ENCODE measurements at places on chromosomes 1 and 21.

DNA sequence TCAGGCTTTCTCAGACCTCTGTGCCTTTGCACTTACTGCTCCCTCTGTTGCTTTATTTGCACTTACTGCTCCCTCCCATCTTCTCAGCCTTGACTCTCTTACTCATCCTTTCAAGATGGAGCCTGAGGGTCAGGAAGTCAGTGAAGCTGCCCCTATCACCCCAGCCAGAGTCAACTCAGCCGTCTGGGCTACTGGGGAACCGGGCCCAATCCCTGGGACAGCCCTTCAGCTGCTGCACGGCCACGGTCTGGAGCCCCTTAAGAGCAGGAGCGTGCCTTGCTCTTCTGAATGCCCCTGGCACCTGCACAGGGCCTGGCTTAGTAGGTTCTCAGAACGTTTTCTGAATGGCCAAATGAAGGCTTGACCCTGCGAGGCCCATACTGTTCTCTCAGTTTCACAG, 244.4 kb downstream of the FOXD2 start:
- no peak for DNase-seq

DNA sequence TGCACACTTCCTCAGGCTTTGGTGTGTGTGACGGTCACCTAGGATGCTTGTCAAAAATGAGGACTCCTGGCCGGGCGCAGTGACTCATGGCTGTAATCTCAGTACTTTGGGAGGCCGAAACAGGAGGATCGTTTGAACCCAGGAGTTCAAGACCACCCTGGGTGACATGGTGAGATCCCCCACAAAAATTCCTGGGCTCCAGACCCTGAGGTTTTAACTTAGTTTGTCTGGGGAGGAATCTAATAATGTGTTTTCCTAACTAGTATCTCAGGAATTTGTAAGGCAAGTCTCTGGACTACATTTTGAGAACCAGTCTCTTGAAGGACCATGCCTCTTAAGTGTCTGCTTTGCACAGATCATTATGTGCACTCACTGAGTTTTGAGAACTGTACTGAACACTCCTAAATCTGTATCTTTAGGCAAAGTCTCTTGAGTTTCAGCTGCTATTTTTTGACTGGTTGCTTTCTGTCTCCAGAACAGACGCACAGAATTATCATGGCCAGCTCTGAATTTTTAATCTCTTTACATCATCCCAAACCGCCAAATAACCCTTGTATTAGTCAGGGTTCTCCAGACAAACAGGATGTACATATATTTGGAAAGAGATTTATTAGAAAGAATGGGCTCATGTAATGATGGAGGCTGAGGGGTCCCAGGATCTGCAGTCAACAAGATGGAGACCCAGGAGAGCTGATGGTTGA, 45.5 kb upstream of the VANGL1 start:
- DNase-seq, result no peak

DNA sequence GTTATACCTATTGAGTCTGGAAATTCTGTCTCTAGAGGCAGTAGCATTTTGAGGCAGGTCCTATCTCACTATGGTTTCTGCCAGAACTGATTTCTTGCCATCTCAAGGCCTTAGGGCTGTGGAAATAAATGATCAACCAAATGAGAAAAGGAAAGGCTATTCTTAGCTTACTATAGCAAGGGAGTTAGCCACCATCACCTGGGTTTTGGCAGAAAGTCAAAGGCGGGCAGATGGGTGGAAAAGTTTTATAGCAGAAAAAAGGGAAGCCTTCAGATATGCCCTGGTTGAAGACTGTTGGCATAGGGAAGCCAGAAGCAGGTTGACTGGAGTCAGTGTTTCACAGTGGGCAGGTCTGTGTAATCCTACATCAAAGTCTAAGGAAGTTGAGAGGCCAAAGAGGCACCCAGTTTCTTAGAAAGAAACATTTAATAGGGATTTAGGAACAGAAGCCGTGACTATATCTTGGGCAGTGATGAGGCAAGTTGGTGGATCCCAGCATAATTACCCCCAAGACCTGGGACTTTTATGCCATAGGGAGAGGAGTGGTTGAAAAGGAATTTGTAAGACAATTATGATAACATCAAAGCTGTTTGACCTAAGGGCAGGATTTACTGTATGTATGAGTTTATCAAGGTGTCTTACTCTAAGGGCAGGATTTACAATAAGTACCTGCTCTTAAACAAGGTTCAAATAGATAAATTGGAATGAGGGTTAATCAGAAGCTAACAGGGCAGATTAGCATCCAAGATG, 29.7 kb downstream of the CTH start:
- DNase-seq, result no peak

- no peak for DNase-seq
Measured at GRCh38 chr1:15900662-15901279, 53.3 kb downstream of the SPEN start.

DNA sequence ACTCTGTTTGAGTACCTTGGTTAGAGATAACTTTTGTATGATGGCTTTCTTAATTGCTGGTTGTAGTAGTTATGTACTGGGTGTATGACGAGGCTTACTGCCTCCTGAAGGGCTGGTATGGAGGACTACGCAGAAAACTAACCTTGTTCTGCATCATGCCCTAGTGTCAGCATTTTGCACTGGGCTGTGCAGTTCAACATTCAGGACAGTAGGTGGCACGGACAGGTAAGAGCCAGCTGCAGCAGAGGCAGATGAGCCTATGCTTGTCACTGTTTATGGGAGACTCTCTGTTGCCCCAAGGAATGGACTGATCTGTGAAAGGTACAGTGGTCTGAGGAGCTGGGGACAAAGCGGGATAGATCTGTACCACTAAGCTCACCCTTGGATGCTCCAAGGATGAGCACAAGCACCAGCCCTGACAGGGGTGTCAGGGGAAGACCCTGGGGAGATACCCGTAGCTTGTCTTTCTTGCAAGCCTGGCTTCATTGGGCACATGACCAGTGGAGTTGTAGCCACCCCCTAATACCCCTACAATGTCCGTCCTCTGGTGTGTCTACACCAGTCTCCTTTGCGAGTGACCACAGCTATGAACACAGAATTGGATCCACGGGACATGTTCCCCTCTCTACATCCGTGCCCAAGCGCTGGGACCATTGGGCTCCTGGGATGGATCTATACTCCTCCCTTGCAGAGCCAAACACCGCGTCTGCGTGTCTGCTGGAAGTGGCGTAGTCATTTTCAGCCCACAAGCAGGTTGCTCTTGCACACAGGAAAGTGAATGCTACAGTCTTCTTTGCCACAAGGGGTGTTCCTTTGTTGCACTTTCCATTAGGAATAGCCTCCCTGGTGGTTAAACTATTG, 51.1 kb upstream of the CFHR3 start:
- peak; percentile 68 for DNase-seq

- DNase-seq, result no peak
Measured at GRCh38 chr1:11862890-11863289, 4.1 kb upstream of the NPPB start.

- DNase-seq, result no peak
Measured at GRCh38 chr1:6104631-6105030, 58.9 kb downstream of the KCNAB2 start.
